ENCODE measurements at places on chromosomes 13 and 19.
A peak's percentile ranks its signal among the peaks of the same experiment; 100 is the strongest.

GRCh38 chr19:5607318-5608275 lies 15.0 kb downstream of the SAFB2 start:
- no peak for DNase-seq

- DNase-seq: no peak
Observed at GRCh38 chr19:1374250-1374577, 9.5 kb upstream of the NDUFS7 start.

GRCh38 chr13:100824366-100824765 lies 149.8 kb upstream of the TMTC4 start:
- no peak for DNase-seq

- peak; percentile 11 for DNase-seq
Observed at GRCh38 chr19:21749090-21749489, 18.3 kb downstream of the ZNF100 start.

- DNase-seq: peak; percentile 9
Observed at GRCh38 chr13:73542446-73542845, 483.6 kb downstream of the KLF5 start.

- DNase-seq: peak; percentile 40
Observed at GRCh38 chr13:92602560-92602959, 624.0 kb upstream of the GPC6 start.

DNA sequence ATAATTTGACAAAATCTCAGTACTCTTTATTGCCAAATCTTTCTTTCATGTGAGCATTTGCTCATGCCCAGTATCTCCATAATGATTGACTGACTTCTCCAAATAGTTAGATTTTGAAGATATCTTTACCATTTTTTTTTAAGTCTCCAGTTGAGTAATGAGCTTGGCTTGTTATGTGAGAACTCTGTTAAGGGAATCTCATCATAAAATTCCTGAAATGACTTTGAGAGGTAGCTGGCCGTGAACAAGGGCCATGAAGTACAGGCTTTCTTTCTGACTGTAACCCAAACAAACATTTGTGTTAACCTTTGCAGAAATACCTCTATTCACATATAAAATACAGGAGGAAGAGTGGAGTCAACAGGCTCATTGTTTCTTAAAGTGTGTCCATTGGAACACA lies 449.7 kb downstream of the IRS2 start:
- DNase-seq: peak; percentile 89
